ENCODE measurements at places on chromosomes 6 and 20. TPM values are rescaled to one million over a fixed set of nuclear protein-coding genes. Genes with fewer than 3 reads are reported as not detected.

Gene LST1
- total RNA-seq, result 0.42 TPM

Gene CLDN20
- total RNA-seq, result not detected

Gene ITPR3
- 147 TPM for total RNA-seq

Gene DEFB115
- total RNA-seq, result not detected

Gene ENPP5
- total RNA-seq, result 6.6 TPM

Gene FNDC1
- 1.3 TPM for total RNA-seq

Gene KIAA1755
- total RNA-seq, result 2.1 TPM

Gene C4B
- total RNA-seq, result 2.3 TPM

Gene HMGCLL1
- 0.25 TPM for total RNA-seq

Gene ASIP
- total RNA-seq, result not detected

Gene PDSS2
- 13.4 TPM for total RNA-seq

Gene TSBP1
- not detected for total RNA-seq

Gene TINAG
- total RNA-seq, result 0.75 TPM

Gene CD2AP
- total RNA-seq, result 43.3 TPM

Gene TRIM10
- not detected for total RNA-seq

Gene AIF1
- 0.33 TPM for total RNA-seq

- no peak for DNase-seq
Observed at GRCh38 chr6:136114661-136115060, 135.4 kb downstream of the MTFR2 start.

- no peak for DNase-seq
Observed at GRCh38 chr6:170030821-170031471, 259.9 kb downstream of the DLL1 start.

DNA sequence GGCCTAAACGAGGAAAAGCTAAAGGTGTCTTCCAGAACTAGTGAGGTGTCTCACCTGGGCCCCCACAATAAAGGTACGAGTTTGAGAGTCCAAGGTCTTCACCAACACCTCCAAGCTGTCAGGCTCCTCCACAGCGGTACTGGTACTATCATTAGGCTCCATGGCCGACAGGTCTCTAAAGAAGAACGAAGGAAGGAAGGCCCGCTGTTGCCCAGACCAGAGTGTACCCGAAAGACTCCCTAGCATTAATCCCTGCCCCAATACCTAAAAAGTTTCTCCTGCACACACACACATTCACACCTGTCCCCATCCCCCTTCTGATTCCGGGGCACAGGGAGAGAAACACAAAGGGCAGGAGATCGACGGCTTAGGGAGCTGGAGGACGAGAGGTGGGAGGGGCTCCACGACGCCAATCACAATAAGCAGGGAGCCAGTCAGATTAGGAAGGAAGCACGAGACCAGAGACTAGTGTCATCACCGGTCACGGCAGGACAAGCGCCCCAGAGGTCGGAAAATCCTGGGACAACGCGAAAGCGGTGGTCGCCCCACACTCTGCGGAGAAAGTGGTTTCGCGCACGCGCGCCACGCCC, 764 bp downstream of the BAG6 start:
- DNase-seq, result peak; percentile 31

DNA sequence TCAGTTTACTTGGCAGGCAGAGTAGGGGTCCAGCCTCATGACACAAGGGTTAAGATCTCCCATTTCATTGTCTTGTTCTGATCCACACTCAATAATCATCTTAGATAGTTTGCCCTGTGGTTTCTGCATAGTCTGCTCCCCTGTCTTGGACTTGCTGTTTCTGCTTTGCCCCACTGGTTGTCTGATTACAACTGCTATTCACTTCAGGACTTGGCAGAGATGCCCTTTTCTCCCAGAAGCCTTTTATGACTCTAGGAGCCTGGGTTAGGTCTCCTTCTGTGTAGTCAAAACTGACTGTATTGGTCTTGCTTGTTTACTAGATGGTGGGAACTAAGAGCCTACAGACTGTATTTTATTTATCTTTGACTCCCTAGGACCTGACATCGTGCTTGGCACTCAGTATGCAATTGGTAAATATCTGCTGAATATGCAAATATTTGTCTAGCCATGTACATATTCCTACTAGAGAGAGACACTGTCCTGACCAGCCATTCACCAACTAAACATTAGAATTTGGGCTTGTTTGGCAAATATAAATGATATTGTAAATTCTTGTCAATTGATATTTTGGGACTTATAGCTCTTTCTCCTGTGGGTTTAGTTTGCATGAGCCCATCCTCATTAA, 165.9 kb upstream of the KCNK16 start:
- no peak for DNase-seq

GRCh38 chr20:51446656-51447055, 95.9 kb downstream of the NFATC2 start:
- DNase-seq, result peak; percentile 56

- DNase-seq, result no peak
Observed at GRCh38 chr6:2127484-2127911, 117.9 kb downstream of the GMDS start.

DNA sequence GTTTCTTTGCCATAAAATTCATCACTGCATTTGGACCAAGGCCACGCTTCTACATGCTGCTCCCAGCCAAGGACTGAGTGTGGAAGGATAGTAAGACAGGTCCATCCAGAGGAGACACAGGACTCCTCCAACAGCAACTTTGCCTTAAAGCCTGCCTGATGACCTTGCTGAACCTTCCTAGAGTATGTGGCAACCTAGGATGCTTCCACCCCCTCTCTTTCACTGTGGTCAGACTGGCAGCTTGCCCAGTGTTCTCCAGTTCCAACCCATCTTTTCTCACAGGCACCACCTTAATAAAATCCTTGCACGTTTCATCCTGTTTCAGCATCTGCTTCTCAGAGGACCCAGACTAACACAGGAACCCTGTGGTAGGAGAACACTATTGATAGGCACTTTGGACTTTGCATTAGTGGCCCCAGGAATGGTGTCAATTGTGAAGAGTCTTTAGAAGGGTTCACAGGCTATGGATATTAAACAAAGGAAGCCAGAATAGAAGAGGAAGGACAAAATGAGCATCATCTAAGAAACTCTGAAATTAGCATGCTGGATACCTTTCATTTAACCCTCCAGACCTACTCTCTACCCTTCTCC, 2.4 kb upstream of the PKHD1 start:
- no peak for DNase-seq

DNA sequence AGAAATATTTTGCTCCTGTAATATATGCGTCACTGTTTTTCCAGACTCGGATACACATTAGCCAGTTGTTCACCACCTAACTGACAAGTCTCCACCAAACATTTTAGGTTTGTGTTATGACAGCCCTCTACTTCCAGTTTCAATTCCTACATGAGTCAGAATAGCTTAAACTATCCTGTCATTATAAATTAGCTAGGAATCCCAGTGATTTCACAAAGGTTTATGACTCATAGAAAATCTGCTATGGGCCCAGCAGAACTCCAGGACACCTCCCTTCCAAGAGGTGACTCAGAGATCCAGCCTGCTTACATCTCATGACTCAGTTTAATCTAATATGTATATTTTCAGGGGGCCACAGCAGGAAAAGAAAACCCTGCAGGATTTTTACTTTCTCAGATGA, 17.4 kb upstream of the PLCB4 start:
- peak; percentile 98 for DNase-seq

- no peak for DNase-seq
Observed at GRCh38 chr6:4973982-4974745, 29.7 kb downstream of the RPP40 start.

- DNase-seq, result no peak
Observed at GRCh38 chr6:109447087-109447486, 6.6 kb downstream of the SMPD2 start.

DNA sequence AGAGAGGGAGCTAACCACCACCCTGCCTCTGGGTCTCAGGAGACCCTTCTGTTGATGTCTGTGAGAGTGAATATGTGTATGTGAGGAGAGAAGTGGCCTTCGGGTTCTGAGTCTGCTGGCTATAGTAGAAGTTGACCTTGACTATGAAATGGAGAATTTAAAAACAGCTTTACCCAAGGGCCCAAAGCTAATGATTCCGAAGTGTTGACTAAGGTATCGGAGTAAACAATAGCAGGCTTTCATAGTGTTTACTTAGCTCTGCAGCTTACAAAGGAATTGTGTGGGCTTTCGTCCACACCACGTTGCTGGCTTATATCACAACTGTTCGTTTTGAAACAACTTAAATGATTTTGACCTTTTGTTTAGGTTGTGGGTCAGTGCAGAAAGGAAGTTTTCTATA, 126.5 kb upstream of the JAG1 start:
- DNase-seq, result no peak

- DNase-seq, result no peak
Observed at GRCh38 chr6:80437221-80437620, 330.8 kb downstream of the BCKDHB start.

DNA sequence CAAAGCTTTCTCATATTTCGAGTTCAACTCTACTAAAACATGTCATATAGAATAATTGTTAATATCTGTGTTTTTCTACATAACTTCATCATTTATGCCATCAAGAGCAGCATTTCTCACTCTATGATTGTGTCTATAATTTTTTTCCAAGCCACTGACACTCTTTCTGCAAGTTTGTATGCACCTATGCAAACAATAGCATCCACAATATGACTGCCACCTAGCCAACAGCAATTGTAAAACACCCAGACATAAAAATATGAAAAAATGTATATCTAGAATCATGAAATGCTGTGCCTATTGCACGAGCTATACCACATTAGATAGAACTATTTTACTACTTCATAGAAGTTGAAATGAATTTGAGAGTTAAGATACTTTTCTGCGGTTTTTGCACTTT, 286.5 kb upstream of the MARCKS start:
- no peak for DNase-seq

DNA sequence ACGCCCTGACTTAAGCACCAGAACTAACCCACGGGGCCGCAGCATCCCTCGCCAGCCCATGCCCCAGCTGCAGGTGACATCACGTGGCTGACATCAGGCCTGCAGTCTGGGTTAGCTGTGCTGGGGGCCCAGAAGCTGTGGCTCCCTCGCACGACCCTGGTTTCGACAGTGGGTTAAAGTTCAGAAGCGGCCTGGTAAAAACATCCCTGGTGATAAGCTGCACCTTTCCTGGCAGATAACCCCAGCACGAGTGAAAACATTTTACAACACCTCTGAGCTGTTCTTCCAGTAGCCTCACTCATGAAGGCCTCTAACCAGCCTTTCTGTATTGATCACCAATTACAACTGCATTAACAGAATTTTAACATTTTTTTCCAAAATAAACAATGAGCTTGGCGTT, 136.4 kb upstream of the RREB1 start:
- no peak for DNase-seq

- DNase-seq, result no peak
Observed at GRCh38 chr6:29663300-29664042, 6.6 kb downstream of the MOG start.

GRCh38 chr6:170291271-170292110, 613 bp upstream of the DLL1 start:
- no peak for DNase-seq

DNA sequence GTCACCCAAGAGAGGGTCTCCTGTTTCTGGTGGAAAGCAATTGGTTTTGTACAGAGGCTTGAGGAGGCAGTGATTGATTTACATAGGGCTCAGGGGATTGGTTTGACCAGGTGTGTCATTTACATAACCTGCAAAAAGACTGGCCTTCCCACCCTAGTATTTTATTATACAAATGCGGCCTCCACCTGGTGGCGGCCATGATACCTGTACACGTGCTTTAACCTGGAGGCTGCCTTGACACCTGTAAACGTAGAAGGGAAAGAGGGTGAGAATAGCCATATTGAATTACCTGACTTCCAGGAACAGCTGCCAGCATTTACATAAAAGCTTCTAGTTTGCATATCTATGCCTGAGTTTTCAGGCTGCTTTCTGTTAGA, 48.7 kb downstream of the HLA-DPB1 start:
- DNase-seq, result no peak

DNA sequence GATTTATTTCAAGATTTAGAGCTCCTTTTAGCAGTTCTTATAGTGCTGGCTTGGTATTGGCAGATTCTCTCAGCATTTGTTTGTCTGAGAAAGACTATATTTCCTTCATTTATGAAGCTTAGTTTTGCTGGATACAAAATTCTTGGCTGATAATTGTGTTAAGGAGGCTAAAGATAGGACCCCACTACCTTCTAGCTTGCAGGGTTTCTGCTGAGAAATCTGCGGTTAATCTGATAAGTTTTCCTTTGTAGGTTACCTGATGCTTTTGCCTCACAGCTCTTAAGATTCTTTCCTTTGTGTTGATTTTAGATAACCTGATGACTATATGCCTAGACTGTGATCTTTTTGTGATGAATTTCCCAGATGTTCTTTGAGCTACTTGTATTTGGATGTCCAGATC, 114.3 kb downstream of the AIG1 start:
- DNase-seq, result no peak

DNA sequence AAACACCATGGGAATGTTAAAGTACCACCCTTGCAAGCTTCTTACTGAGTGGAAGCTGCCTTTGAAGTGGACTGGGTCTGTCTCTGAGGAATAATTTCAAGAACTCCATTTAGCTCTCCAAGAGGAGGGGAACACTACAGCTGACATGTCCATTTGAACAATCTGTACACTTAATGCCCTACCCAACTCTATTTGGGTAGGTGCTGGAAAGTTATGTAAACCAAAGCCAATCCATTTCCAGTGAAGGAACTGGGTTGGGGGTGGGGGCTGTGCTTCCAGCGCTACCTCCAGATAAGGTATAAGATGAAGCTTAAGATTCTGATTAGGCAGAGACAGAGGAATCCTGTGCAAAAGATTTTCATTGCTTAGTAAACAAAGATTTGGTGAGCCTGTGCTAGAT, 122.0 kb downstream of the TCP11 start:
- no peak for DNase-seq

GRCh38 chr6:107244082-107244741, 128.9 kb upstream of the BEND3 start:
- DNase-seq, result no peak

GRCh38 chr20:49426873-49427272, 55.6 kb downstream of the KCNB1 start:
- DNase-seq, result no peak

DNA sequence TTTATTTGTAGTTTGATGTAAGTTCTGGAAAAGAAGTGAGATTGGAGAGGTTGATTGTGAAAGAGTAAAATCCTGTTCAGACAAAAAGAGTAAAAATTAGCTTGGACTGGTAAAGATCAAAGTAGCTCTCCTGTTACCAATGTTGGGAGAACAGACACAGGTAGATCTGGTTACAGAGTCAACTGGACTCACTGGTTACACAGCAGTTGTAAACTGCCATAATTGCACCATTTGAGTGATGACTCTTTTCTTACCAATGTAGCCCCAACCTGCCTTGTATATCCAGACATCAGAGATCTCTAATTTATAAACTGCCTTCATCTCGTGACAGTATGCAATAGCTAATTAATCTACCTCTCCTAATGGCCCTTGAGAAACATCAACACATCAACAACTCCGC, 165.6 kb upstream of the PRSS16 start:
- DNase-seq, result no peak

DNA sequence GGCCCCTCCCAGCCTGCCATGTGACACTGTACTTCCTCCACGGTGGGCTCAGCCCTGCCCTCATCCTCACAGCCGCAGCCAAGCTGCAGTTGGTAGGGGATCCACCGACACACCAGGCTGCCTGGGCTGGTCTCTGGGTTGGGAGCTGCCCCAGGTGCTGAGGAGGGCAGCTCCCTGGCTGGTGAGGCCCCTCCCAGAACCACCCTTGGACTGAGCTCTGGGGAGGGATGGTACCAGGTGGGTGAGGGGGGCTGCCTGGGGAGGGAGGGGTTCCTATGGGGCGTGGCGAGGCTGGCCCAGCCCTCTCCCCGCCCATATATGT, 185 bp upstream of the TNFRSF6B start:
- DNase-seq, result no peak

Data from kidney epithelial cell (primary cell).